ENCODE measurements at places on chromosomes 7 and 10.

GRCh38 chr7:155123413-155123812, 53.3 kb downstream of the HTR5A start:
- DNase-seq: no peak

- no peak for DNase-seq
Measured at GRCh38 chr10:133211959-133212852, 17.8 kb upstream of the UTF1 start.

GRCh38 chr7:108284349-108285002, 154.3 kb upstream of the LAMB4 start:
- no peak for DNase-seq

DNA sequence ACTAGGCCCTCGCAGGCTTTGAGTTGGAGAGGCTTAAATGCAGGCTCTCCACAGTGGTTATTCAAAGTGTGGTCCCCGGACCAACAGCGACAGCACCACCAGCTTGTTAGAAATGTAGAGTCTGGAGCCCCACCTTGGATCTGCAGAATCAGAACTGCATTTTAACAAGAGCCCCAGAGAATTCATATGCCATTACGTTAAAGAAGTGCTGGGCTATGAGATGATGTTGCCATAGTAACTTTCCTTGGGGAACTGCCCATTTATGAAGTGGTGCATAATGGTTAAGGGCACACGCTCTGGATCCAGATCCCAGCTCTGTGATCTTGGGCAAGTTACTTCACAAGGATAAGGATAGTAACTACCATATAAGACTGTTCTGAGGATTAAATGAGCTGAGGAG, 48.9 kb downstream of the ZCCHC24 start:
- no peak for DNase-seq

DNA sequence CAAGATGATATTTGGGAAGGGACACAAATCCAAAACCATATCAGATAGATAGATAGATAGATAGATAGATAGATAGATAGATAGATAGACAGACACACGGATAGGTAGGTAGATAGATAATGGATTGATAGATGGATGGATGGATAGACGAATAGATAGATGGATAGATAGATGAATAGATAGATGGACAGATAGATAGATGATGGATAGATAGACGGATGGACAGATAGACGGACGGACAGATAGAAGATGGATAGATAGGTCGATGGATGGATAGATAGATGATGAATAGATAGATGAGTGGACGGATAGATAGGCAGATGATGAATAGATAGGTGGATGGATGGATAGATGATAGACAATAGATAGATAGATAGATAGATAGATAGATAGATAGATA, 39.8 kb downstream of the NPTX2 start:
- DNase-seq: no peak

DNA sequence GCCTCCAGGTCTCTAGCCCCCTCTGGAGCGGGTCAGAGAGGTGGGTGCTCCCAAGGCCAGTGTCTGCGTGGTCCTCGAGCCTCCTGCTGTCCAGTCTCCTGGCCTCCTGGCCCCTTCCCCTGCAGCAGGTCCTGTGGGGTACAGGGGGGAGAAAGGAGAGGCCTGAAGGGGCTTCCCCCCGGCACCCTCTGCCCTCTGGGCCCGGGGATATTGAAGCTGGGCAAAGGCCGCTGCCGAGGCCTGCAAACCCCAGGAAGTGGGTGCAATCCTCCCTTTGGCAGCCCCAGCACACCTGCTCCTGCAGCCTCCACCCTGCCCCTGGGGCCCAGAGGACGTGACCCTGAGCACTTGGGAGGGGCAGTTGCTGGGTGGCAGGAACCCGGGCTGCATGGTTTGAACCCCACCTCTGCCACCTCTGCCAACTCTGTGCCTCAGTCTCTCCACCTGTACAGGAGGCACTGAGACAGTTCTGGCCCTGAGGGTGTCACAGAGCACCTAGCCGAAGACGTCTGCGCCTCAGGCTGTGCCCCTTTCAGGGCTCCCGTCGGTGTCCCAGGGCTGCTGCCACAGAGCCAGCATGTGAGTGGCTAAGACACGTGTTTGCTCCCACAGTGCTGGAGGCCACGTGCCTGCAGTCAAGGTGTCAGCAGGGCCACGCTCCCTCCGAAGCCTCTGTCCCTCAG, 59.1 kb upstream of the INPP5A start:
- DNase-seq: no peak

- no peak for DNase-seq
Measured at GRCh38 chr7:101950450-101951119, 133.2 kb downstream of the CUX1 start.

GRCh38 chr10:6565588-6565987, 14.5 kb downstream of the PRKCQ start:
- no peak for DNase-seq

- DNase-seq: peak; percentile 56
Measured at GRCh38 chr10:84264611-84265141, 19.8 kb downstream of the RGR start.

- no peak for DNase-seq
Measured at GRCh38 chr10:1661416-1661815, 75.9 kb downstream of the ADARB2 start.

- no peak for DNase-seq
Measured at GRCh38 chr7:135147341-135147898, 452 bp upstream of the TMEM140 start.

DNA sequence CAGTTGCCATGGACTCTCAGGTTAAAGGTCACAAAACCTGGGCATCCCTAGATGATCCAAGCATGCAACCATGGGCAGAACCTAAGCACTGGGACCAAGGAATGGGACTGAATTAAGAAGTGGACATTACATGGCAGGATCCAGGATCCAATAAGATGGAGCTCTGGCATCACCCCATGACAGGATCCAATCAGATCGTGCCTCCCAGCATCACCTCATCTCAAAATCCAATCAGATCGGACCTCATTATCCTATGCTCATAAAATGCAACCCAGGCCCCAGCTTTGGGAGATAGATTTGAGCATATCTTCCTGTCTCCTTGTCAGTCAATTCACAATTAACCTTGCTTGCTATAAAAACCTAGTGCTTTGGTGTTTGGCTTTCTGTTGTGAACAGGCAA, 616.1 kb downstream of the PARD3 start:
- no peak for DNase-seq

- no peak for DNase-seq
Measured at GRCh38 chr7:108004220-108005142, 1.5 kb upstream of the LAMB1 start.

GRCh38 chr7:150901160-150902035, 49.1 kb downstream of the AOC1 start:
- DNase-seq: no peak

- no peak for DNase-seq
Measured at GRCh38 chr10:44897049-44897448, 14.1 kb upstream of the TMEM72 start.

- DNase-seq: no peak
Measured at GRCh38 chr10:5038733-5039132, 35.1 kb upstream of the AKR1C2 start.

DNA sequence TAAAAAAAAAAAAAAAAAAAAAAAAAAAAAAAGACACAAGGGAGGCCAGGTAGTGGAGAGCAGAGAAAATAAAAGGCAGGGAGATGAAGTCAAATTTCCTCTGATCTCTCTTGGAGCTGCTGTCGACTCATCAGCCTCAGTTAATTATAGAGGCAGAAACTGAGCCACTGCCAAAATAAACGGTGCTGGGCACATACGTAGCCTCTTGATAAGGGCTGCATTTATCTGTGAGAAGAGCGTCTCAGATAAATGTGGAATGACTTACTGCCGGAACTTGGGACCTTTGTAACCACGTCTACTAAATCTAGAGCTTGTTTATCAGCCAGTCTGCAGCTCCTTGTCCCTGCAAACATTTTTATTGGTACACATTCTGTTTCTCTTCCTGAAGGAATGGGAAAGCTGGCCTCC, 162.3 kb downstream of the BAMBI start:
- DNase-seq: no peak

DNA sequence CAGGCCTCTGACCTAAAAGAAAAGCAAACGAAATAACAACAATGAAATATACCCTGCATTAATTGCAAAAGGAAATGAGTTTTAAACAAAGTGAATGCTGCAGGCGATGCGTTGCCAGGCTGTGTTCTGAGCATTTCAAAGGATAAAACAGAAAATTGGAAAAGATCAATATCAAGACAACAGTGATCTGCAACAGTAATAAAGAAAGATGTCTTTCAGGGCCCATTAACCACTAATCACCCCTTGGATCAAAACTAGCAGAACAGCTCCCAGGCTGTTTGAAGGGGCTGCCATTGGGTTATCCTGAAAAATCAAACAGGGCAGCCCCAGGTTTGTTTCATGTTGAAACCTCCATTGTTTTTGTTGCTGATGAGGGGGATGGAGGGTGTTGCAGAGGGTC, 219.2 kb downstream of the FGFR2 start:
- DNase-seq: no peak

- no peak for DNase-seq
Measured at GRCh38 chr7:20783700-20784387, 2.8 kb downstream of the SP8 start.

DNA sequence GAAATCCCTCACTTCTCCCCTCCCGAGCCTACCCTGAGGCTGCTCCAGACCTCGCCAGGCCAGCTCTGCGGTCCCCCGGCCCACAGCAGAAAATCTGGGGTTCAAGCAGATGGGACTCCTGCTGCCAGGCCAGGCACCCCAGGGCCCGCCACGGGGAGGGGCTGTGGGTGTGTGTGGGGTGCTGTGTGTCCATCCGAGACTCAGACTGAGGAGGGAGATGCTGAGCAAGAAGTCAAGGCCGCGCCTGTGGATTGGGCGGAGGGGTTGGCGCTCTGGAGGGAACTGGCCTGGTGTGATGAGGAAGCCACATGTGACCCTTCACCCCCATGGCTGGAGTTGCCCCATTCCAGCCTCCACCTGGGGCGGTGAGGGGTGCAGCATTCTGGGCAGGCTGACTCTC, 51.1 kb downstream of the YKT6 start:
- DNase-seq: no peak

- no peak for DNase-seq
Measured at GRCh38 chr7:90503367-90503766, 33.9 kb downstream of the PTTG1IP2 start.

DNA sequence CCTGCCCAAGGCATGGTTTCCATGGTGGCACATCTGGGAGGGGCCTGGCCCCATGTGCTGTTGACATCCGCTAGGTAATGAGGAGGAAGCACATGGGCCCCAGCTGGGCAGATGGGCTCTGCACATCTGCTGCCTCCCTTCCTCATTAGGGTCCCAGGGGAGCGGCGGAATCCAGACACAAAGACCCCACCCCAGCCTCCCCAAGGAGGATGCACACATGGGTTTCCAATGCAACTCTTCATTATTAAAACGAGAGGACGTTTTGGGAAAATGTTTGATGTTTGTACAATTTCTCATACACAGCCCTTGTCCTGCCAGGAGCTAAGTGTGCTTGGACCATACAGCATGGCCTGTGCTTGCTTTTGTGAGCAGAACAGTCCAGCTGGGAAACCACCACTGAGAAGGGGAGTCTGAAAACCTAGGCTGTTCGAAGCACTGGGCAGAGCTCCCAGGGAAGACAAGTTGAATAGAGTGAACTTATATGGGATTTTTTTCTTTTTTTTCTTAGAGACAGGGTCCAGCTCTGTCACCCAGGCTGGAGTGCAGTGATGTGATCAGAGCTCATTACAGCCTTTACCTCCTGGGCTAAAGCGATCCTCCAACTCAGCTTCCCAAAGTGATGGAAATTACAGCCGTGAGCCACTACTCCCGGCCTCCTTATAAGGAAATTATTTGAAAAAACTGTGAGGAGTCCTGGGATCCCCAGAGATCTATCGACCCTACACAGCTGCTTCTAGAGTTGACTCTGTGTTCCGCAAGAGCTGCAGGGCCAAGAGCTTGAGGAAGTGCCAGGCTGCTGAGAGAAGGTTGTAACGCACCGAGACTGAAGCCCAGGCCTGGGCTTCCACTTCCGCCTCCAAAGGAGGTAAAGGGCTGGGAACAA, 23.4 kb downstream of the FAM107B start:
- DNase-seq: no peak

- DNase-seq: no peak
Measured at GRCh38 chr10:48609441-48609840, 4.6 kb upstream of the ARHGAP22 start.

- no peak for DNase-seq
Measured at GRCh38 chr10:78925275-78925674, 143.5 kb upstream of the ZMIZ1 start.

GRCh38 chr7:77427996-77428603, 12.0 kb upstream of the GSAP start:
- no peak for DNase-seq

- DNase-seq: no peak
Measured at GRCh38 chr7:30594048-30594539, 584 bp upstream of the GARS1 start.

DNA sequence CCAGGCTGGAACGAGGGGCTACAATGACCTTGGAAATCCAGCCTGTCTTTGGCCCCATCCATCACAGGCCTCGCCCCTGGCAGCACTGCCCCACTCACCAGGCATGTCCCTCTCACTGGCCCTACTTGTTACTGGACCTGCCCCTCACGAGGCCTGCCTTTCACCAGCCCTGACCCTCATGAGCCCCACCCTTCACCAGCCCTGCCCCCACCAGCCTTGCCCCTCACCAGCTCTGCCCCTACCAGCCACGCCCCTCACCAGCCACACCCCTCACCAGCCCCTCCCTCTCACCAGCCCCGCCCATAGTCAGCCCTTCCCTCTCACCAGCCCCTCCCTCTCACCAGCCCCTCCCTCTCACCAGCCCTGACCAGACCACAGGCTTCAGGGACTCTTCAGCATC, 57.8 kb downstream of the COL26A1 start:
- no peak for DNase-seq

- DNase-seq: peak; percentile 93
Measured at GRCh38 chr7:142535123-142535779, 214.0 kb upstream of the PRSS1 start.

DNA sequence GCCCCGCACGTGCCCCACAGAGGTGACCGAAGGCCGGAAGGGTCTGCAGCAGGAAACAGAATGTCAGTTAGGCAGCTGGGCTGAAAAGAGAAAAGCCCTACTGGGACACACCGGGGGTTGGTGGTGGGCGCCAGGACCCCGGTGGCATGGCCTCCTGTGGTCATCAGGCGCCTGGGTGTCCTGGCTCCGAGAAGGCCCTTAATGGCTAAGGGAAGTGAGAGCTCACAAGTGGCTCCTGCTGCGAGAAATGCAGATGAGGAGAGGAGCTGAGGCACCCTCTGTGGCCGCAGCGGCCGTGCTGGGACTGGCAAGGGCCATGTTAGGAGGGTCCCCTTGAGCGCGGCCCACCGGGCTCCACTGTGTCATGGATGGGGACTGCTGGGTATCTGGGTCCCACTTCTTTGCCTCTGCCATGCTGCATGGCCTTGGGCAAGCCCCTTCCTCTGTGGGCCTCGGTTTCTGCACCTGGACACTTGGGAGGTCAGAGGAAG, 79.2 kb upstream of the GNA12 start:
- DNase-seq: no peak

GRCh38 chr7:129024125-129024524, 30.8 kb downstream of the TNPO3 start:
- DNase-seq: no peak

Data from Jurkat, Clone E6-1 (cell line).